ENCODE measurements at places on chromosomes 13 and 19.
A peak's percentile ranks its signal among the peaks of the same experiment; 100 is the strongest.

DNA sequence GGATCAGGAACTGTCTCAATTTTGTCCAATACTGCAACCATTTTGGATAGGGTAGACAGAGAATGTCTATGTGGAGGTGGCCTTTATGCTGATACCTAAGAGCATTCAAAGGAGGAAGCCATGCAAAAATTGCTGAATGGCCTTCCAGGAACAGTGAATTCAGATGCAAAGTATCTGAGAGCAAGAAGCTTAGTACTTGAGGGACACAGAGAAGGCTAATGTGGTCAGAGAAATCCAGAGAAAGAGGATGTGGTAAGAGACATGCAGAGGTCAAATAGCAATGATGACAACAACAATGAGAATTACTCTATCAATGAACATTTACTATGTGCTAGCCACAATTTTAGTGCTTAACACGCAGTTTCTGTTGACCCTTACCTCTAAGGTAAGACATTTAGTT is 785.6 kb upstream of the KLHL1 start:
- no peak for DNase-seq

DNA sequence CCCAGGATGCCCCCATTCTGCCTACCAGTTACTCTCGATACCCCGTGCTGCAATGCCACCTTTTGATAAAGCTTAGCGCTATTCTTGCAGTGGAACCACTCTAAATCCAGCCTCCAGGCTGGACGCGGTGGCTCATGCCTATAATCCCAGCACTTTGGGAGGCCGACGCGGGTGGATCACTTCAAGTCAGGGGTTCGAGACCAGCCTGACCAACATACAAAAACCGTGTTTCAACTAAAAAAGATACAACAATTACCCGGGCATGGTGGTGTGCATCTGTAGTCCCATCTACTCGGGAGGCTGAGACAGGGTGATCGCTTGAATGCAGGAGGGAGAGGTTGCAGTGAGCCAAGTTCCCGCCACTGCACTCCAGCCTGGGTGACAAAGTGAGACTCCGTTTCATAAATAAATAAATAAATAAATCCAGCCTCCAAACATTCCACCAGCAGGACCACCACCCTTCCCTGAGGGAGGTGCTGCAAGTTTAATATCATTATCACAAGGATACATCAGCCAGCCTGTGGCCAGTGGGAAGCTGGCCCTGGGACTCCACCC is 27.7 kb downstream of the CYP2B6 start:
- DNase-seq = no peak

- no peak for DNase-seq
These were observed 1384.3 kb upstream of the PCDH20 start for GRCh38 chr13:62799931-62800436.

- DNase-seq = peak; percentile 51
These were observed 2.0 kb downstream of the SPRY2 start for GRCh38 chr13:80338781-80339562.

DNA sequence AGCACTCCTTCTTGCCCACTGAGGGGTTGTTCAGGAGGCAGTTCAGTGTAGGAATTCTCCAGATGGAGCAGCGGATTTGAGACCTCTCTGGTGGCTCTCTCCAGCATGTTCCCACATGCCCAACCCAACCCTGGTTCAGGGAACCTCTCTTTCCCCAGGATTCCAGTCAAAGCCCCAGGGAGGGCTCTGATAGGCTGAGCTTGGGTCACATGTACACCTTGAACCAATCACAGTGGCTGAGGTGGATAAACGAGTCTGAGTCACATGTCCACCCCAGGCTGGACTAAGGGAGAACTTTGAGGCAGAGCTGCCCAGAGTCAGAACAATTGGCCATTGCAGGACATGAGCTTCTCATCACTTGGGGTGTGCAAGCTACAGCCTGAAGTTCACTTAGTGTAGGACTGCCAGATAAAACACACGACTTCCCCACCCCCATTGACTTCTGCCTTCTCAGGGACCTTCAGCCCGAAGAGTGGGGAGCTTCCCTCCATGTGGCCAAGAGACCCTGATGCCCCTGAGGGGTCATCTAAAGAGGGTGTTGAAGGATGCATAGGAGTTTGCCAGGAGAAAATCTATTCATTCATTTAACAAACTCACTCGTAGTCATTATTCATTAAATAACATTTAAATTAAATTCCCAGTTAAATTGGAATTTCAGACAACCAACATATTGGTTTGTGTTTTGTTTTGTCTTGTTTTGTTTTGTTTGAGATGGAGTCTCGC is 4.0 kb upstream of the MAST3 start:
- no peak for DNase-seq

DNA sequence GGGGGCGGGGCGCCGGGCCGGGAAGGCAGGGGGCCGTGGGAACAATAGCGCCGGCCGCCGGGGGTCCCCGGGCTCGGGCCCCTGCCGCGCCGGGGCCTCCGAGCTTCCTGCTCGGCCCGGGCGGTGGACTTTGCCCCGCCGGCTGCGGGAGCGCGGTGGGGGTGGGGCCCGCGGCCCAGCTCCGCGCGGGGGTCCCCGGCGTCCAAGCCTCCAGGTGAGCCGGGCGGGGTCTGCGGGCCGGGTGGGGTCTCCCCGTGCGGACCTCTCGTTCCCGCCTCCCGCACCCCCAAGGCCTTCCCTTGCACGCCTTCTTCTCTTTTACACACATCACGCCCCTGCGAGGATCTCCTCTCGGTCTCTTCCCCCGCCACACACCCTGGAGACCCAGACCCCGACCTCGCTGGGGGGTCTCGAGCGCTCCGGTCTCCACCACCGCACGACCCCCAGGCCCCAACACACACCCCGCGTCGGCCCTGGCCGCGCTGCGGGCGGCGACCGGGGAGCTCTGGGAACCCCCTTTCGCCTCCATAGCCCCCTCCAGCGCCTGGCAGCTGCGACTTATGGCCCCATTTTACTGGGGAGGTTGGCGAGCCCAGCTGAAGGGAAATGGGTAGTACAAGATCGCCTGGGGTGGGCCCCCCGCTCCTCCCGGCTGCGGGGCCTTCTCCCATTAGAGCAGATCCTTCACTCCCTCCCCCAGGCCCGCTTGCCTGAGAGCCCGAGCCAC is 711 bp downstream of the CAMSAP3 start:
- DNase-seq = no peak

GRCh38 chr13:33645591-33646554 is 172.1 kb upstream of the RFC3 start:
- DNase-seq = no peak

GRCh38 chr13:42355491-42356183 is 83.7 kb downstream of the AKAP11 start:
- no peak for DNase-seq

- no peak for DNase-seq
These were observed 132.1 kb upstream of the SPACA7 start for GRCh38 chr13:112244061-112244460.

GRCh38 chr13:111346101-111346680 is 25.7 kb downstream of the TEX29 start:
- no peak for DNase-seq

DNA sequence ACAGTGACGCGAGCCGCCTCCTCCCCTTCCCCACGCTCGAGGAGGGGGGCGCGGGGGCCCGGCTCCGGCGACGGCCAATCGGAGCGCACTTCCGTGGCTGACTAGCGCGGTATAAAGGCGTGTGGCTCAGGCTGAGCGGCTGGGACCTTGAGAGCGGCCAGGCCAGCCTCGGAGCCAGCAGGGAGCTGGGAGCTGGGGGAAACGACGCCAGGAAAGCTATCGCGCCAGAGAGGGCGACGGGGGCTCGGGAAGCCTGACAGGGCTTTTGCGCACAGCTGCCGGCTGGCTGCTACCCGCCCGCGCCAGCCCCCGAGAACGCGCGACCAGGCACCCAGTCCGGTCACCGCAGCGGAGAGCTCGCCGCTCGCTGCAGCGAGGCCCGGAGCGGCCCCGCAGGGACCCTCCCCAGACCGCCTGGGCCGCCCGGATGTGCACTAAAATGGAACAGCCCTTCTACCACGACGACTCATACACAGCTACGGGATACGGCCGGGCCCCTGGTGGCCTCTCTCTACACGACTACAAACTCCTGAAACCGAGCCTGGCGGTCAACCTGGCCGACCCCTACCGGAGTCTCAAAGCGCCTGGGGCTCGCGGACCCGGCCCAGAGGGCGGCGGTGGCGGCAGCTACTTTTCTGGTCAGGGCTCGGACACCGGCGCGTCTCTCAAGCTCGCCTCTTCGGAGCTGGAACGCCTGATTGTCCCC is at the start of gene JUNB:
Gene JUNB, plus strand, starts transcription at position 142 of the 706 bp plus-strand sequence. Its CDS starts 286 bp downstream, at position 428.
- peak; percentile 83 for DNase-seq

- DNase-seq = no peak
These were observed 5.5 kb upstream of the GALP start for GRCh38 chr19:56170261-56170660.

- DNase-seq = no peak
These were observed 158.7 kb downstream of the FLT1 start for GRCh38 chr13:28336193-28336657.

GRCh38 chr13:110433014-110433413 is 125.9 kb downstream of the COL4A2 start:
- DNase-seq = no peak

- DNase-seq = no peak
These were observed 1.0 kb upstream of the CKM start for GRCh38 chr19:45323671-45324081.

- no peak for DNase-seq
These were observed at the start of gene PDE4A for GRCh38 chr19:10420444-10421239. Gene PDE4A, plus strand, starts transcription at chr19:10420538. Its CDS starts 227 bp downstream, at chr19:10420765.

- DNase-seq = no peak
These were observed 114.2 kb downstream of the TEX29 start for GRCh38 chr13:111434578-111435159.

- DNase-seq = no peak
These were observed at the start of gene NKG7 for GRCh38 chr19:51372649-51373504. Gene NKG7, minus strand, starts transcription at chr19:51372654. Its CDS starts 119 bp downstream, at chr19:51372535.

DNA sequence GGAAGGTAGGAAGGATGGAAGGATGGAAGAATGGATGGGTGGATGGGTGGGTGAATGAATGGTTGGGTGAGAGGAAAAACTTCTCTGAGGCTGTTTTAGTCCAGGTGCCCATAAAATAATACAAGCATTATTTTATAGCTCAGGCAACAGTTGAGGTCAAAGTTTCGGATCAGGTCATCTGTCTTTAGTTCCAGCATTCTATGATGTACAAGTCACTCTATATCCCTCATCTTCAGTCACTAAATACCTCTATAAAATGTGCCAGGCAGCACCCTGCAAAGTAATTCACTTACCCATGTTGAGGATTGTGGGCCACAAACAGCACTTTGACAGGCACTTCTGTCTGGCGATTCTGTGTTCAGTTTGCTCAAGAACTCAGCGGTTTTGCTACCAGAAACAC is 66.0 kb downstream of the EPSTI1 start:
- no peak for DNase-seq

- DNase-seq = no peak
These were observed 124.5 kb downstream of the AKAP11 start for GRCh38 chr13:42396501-42396900.

DNA sequence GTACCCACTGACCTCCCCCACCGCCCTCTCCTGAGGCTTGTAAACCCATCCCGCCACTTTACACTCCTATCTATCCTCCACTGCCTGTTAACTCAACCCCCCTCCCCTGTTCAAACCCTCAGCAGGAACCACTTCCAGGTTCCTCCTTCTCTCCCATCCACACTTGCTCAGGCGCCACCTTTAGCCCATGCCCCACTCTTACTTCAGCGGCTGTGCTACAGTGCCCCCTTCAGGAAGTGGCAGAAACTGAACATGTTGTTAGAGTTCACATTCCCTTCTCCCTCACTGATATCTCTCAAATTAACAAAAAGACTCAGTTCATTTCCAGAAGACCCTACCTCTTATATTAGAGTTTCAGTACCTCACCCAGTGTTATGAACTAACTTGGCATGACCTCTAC is 49.4 kb downstream of the ZNF91 start:
- no peak for DNase-seq

DNA sequence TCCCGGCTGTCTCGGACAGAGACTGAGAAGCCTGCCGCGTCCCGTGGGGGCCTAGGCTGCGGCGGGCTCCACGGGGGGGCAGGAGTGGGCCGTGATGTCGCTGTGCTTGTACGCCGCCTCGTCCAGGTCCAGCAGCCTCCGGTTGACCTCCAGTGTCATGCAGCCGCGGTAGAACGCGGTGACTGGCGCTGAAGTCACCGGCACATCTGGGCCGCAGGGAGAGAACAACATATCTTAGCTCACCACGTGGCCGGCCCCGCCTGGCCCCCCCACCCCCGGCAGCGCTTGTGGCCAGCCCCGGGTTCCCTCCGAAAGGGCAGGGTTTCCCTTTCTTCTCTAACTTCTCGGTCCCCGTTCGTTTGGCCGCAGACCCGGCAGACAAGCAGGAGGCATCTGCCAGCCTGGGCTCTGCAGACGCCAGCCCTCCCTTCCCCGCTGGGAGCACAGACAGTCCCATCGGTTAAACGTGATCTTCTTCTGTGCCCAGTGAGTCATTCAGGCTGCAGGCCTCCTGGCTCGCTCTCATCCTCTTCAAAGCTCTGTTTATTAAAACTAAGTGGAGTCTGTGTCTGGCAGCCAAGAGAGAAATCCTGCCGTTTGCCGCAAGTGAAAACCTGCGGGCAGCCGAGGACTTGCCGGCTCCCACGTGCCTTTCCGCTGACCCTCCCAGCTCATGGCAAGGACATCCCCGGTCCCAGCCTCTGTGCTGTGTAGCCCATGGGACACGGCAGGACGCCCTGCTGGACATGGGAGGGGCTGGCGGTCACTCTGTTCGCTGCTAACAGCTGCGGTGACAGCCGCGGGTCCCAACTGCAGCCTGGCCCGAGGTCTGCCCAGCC is 42.8 kb downstream of the GAS6 start:
- no peak for DNase-seq

GRCh38 chr13:50651922-50652321 is 191.6 kb downstream of the DLEU7 start:
- DNase-seq = no peak

- DNase-seq = no peak
These were observed 10.1 kb downstream of the PGPEP1 start for GRCh38 chr19:18350490-18350889.

DNA sequence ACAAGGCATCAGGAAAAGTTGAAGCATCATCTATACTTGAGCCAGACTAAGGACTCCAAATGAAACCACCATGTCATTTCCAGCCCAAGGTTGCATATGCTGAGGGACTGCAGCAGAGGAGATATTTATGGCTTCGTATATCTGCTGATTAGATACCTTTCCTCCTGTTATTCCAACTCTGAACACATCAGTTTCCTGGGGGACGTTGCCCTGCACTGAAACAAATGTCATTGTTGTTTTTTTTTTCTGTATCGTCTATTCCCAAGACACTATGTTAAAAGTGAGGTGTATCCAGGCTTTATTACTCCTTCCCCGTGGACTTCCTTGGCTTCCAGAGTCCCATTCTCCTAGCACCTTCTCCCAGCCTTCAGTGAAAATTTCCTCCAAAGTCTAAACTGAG is at the start of gene OR7A17:
Gene OR7A17, minus strand, starts transcription at position 101 of the 400 bp plus-strand sequence. CDS start 4,777 bp downstream, outside the sequence.
- no peak for DNase-seq

GRCh38 chr19:17164639-17165038 is 50.5 kb upstream of the USE1 start:
- DNase-seq = no peak

DNA sequence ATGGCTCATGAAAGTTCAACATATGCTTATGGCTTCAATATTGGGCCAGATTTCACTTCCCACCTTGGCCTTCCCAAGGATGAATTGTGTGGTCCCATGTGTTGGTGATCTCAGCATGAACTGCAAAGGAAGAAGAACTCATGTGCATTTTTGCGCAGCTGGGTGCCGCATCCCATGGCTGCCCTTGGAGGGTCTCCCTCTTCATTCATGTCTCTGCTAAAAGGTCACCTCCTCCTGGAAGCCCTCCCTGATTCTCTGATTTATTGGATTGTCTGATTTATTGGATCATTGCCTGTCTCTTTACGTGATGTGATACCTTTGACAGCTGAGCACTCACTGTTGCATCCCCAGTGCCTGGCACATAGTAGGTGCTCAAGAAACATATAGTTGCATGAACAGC is 1.7 kb upstream of the CYP4F8 start:
- no peak for DNase-seq

GRCh38 chr13:106151056-106151699 is 384.3 kb downstream of the EFNB2 start:
- DNase-seq = no peak
